ENCODE measurements at places on chromosomes 5 and 9.
A peak's percentile ranks its signal among the peaks of the same experiment; 100 is the strongest.

DNA sequence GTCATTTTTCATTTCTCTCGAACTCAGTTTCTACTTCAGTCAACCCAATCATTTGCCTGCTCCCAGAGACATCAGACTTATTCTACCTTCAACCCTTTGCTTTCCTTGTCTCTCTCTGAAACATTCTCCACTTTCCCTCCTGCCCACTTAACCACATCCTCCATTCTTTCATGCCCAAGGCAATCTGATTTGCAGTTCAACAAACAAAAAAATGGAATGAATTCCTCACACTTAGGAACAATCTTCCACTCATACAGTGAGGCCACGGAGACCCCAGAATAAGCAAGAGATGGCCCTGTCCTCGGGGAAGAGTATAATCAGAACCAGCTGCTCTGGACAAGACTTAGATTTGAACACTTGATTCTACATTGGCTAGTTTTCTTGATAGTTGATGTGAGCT, 180.5 kb downstream of the RFK start:
- no peak for DNase-seq

- DNase-seq, result peak; percentile 48
Observed at GRCh38 chr5:79133657-79134451, 22.2 kb downstream of the BHMT start.

- no peak for DNase-seq
Observed at GRCh38 chr9:16282216-16282615, 588.3 kb downstream of the BNC2 start.

DNA sequence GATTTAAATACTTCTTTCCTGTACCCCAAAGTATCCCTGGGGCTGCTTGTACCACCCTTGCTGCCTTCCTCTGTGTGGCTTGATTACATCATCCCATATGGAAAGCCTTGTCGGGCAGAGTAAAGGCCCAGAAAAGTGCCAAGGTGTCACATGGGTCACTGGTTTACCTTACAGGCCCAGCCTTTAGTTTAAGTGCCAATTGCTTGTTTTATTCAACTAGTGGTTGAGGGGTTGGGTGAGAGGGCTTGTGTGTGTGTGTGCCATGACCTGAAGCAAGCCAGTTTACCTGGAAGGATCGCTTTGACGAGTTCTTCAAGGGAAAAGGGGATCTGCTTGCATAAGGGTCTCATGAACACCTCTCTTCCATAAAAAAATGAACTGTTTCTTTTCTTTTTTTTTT, 7.8 kb upstream of the HSPA9 start:
- no peak for DNase-seq

GRCh38 chr5:138989720-138990119, 114.6 kb upstream of the LRRTM2 start:
- no peak for DNase-seq

GRCh38 chr9:123775289-123776284, 154.3 kb downstream of the DENND1A start:
- peak; percentile 34 for DNase-seq

DNA sequence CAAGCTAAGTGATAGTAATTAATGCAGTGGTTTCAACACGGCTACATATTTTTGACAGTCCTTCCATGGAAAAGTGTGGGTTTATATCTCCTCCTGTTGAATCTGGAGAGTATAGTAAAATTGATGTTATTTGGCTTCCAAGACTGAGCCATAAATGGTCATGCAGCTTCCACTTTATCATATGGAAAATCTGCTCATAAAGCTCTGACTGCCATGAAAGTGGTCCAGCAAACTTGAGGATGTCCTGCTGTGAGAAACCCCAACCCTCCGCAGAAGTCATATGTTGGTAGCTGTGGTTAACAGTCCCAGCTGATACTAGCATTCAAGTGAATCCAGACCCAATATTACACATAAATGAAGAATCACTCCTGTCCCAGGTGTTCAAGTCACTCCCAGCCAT, 378.3 kb downstream of the KCTD16 start:
- no peak for DNase-seq

- DNase-seq, result no peak
Observed at GRCh38 chr9:12698986-12699385, 5.8 kb downstream of the TYRP1 start.

GRCh38 chr5:135695656-135696313, 117.0 kb upstream of the CXCL14 start:
- no peak for DNase-seq

DNA sequence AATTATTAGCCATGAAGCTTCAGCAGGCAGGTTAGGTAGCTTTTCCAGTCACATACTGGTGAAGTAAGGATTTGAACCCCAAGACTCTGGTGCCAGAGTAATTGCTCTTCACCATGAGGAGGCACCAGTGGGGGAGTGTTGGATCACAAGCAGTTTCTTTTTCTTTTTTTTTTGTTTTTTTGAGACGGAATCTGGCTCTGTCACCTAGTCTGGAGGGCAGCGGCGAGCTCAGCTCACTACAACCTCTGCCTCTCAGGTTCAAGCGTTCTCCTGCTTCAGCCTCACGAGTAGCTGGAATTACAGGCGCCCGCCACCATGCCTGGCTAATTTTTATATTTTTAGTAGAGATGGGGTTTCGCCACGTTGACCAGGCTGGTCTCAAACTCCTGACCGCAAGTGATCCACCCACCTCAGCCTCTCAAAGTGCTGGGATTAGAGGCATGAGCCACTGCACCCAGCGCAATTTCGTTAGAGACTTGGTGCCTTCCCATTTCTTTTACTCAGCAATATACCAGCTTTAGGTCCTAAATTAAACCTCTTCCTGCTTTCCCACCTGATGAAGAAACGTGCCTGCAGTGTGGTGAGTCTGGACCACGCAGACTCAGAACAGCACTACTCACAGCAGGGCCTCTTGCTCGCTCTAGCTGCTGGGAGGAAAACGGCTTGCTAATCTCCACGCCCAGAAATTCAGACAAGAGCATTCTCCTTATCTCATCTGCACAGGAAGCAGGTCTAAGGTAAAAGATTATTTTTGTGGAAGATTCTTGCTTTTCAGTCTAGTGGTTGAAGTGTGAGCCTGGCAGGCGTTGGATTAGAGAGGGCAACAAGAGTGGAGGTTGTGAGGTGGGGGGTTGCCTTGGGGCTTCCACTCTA, at the start of gene S100Z:
TSS of gene S100Z (plus strand) at position 596 of the 873 bp plus-strand sequence. CDS start 25,346 bp downstream, outside the sequence.
- no peak for DNase-seq

- DNase-seq, result peak; percentile 51
Observed at GRCh38 chr5:154534457-154535050, 56.5 kb upstream of the HAND1 start.

DNA sequence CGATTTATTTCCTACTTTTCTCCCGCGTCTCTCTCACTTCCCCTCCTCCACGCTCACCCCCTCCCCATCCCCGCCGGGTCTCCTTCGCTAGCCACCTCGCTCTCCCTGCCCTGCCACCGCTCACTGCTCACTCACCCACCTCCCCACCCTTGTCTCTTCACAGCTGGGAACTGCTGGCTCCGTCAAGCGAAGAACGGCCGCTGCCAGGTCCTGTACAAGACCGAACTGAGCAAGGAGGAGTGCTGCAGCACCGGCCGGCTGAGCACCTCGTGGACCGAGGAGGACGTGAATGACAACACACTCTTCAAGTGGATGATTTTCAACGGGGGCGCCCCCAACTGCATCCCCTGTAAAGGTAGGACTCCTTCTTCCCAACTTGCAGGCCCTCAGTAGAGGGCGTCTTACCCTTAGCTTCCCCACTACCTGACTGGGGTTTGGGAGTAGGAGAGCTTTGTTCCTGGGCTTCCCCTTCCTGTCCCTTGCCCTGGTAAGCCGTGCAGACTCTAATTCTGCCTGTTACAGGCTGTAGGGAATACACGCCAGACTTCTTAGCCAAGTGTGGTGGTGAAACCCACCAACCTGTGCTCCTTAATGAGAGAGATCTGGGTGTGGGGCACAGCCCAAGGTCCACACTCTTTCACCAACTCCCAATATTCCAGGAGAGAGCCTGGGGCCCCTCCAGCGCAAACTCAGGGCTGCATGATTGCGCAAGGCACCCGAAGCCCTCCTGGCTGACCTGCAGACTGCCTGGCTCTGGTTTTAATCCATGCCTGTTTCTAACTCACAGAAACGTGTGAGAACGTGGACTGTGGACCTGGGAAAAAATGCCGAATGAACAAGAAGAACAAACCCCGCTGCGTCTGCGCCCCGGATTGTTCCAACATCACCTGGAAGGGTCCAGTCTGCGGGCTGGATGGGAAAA, 2.5 kb downstream of the FST start:
- no peak for DNase-seq

DNA sequence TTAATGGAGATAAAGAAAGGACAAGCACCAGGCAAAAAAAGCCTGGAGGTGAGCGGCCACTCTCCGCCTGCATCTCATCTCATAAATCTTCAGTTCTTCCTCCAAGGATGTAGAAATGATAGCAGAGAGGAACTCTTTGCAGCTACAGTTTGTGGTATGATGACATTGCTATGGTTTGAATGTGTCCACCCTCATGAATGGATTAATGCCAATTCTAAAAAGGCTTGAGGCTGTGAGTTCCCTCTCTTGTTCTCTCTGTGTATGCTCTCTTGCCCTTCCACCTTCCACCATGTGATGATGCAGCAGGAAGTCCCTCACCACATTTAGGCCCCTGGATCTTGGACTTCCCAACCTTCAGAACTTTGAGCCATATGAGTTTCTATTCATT, 126.4 kb downstream of the SPOCK1 start:
- DNase-seq, result no peak

DNA sequence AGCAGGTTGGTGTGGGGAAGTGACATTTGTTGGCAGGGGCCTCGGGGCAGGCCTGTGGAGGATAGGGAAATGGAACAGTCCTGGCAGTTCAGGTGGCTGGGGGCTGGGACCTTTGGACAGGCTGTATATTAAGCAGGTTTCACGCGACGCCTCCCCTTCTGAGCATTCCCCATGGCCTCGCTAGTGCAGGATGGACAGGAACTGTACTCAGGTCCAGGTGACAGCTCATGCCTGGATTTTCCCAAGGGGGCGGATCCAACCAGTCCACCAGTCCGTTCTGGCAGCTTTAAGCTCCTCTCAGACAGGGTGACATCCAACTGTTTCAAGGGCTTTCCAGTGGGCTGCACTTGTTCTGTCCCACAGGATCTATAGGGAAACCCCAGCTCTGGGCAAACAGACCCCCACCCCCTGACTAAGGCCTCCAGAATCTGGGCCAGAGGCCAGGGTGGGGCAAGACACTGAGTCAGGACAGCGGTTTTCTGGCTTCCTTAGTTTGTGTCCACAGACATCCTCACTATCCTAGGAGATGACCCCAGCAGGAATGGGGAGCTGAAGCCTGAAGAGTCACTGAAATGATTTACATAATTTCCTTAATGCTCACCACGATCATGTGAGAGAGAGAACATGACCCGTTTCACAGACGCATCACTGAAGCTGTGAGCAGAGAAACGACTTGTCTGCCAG, 20.9 kb downstream of the CSF2 start:
- no peak for DNase-seq

DNA sequence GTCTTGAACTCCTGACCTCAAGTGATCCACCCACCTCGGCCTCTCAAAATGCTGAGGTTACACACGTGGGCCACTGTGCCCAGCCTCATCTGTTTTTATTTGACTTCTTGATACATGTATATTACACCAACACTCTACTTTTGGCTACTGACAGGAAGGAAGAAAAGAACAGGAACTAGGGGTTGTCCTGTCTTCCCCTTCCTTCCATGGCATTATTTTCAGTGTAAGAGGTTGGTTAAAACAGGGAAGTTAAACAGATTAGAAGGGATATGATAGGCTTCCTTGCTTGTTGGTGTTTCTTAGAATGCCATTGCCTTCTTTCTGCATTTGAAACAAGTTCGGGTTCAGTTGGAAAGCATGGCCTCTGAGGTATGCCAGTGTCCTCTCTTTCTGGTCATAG, 312.8 kb downstream of the NDUFS4 start:
- DNase-seq, result no peak

GRCh38 chr5:172096207-172096940, 89.9 kb upstream of the FBXW11 start:
- DNase-seq, result no peak

DNA sequence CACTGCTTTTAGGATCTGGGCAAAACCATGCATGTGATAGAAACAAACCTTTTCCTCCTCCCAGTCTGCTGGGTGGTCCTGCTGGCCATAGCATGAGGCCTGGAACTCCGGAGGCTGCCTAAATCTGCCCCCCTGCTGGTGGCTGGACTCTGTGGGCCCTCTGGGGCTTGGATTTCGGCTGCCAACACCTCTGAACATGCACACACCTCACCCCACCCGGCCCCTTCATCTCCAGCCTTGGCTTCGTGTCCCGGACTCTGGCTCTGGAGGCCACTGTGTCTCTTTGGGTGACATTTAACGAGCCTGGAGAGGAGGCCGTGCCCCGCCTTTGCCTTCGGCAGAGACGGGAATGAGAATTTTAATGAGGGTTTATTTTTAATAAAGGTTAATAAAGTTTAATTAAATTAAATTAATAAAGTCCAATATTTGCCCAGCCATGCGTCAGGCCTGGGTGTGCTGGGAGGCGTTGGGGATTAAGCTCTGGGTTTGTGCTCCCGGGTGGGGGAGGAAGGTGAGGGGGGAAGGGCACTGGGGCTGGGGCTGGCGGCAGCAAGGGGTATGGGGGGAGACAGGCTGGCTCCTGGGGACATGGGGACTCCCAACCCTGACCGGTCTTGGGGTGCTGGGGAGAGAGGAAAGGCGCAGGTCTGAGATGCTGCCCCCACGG, 251.8 kb downstream of the PBX3 start:
- no peak for DNase-seq

GRCh38 chr5:159332800-159333544, 2.7 kb upstream of the IL12B start:
- no peak for DNase-seq

- no peak for DNase-seq
Observed at GRCh38 chr9:100150214-100150613, 51.2 kb downstream of the INVS start.

DNA sequence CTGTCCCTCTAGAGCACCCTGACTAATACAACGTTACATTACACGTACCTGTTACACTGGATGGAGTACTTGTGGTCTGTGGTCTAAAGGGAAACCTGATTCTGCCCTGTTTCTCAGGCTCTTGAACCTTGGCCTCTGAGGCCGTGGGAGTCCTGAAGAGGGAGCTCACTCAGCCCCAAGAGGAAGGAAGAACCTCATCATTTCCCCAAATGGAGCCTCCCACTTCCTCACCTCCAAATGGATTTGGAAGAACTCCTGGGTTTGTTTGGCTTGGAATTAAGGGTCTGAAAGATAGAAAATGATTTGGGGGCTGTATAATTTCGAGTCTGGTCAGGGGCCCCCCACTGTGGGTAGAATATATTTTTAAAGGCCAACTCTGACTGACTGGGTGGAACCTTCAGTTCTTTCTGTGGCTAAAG, 200.2 kb downstream of the SEMA6A start:
- DNase-seq, result no peak

DNA sequence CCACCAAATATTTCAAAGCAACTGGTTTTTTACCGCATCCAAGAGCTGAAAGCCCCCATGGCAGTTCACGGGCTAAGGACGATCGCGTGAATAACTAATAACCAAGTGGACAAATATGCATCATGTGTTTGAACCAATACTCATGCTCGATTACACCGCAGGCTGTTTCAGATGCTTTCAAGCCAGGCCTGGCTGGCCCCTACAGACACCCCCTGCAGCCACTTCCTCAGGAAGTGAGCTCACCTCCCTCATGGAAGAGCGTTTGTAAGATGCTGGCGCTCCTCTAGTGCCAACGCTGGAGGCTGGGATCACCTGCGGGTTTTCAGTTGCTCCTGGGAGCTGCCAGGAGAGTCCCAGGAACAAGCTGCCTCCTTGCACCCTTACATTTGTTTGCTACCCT, 53.9 kb upstream of the PTCH1 start:
- DNase-seq, result no peak

GRCh38 chr5:66848749-66849641, 252.8 kb downstream of the MAST4 start:
- no peak for DNase-seq

All from NCI-H1436 (cell line).